ENCODE measurements at places on chromosomes 4 and X. TPM values are rescaled to one million over a fixed set of nuclear protein-coding genes. Genes with fewer than 3 reads are reported as not detected.

GRCh38 chr4:7052923-7053715 lies 9.9 kb downstream of the TADA2B start:
- peaks cover 23% of the 10 kb centered on the region for H3K4me1 ChIP-seq
- H3K27me3 ChIP-seq: no peaks in the 10 kb centered on the region
- no peak overlapping the region for H3K4me3 ChIP-seq

The ZCCHC18 gene
- total RNA-seq: 5.5 TPM

DNA sequence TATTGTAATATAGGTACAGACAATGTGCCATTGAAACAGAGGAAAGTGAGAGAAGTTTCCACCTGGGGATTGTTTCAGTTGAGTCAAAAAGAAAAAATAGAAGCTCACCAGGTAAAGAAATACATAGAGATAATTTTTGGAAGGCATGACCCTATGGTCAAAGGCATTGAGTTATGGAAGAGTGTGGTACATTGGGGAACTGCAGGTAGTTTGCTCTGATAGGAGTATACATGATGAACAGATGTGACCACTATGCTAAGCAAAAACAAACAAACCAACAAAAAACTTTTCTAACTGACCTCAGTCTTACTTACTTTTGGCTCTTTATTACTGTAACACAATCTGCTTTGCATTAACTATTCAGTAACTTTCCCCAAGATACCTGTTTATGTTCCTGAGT lies 85.9 kb downstream of the UGT8 start:
- no peak overlapping the region for H3K27ac ChIP-seq
- H3K36me3 ChIP-seq: no peaks in the 10 kb centered on the region
- no peak overlapping the region for H3K4me3 ChIP-seq

The USP38 gene
- 22.7 TPM for total RNA-seq

The PDZD4 gene
- total RNA-seq: 0.38 TPM

DNA sequence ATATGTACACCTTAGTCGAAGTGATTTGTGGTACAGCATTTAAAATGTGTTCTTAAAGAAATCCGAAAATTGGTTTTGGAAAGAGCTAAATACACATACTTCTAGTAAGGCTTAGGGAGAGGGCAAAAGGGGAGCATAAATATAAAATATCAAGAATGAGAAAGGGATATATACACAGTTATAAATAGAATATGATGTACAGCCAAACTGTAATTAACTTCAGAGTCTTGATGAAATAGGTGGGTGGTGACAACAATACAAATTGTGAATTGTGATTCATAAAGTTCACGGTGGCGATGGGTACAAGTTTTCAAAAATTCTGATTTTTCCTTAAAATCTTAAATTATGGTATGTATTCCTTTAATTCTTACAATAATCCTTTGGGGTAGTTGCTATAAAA lies 62.2 kb downstream of the KDM6A start:
- H3K27ac ChIP-seq: no peak overlapping the region
- no peaks in the 10 kb centered on the region for H3K27me3 ChIP-seq
- H3K36me3 ChIP-seq: peaks cover 14% of the 10 kb centered on the region
- DNase-seq: no peak
- H3K4me1 ChIP-seq: peaks cover 45% of the 10 kb centered on the region

GRCh38 chrX:124407226-124407625 lies 60.9 kb downstream of the SH2D1A start:
- no peaks in the 10 kb centered on the region for H3K27me3 ChIP-seq
- H3K4me1 ChIP-seq: peaks cover 10% of the 10 kb centered on the region
- no peak for DNase-seq
- H3K36me3 ChIP-seq: no peaks in the 10 kb centered on the region

DNA sequence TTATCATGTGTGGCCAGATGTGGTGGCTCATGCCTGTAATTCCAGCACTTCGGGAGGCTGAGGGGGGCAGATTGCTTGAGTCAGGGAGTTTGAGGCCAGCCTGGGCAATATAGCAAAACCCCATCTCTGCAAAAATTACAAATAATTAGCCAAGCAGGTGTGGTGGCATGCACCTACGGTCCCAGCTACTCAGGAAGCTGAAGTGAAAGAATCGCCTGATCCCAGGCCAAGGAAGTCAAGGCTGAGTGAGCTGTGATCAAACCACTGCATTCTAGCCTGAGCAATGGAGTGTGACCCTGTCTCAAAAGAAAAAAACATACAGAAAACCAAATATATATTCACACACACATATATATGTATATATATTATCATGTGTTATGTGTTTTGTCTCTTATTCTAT lies 15.0 kb downstream of the APELA start:
- DNase-seq: no peak
- H3K4me3 ChIP-seq: no peak overlapping the region
- H3K27ac ChIP-seq: no peak overlapping the region

- H3K4me1 ChIP-seq: peaks cover 9% of the 10 kb centered on the region
- no peaks in the 10 kb centered on the region for H3K27me3 ChIP-seq
- H3K36me3 ChIP-seq: no peaks in the 10 kb centered on the region
Observed at GRCh38 chrX:112818114-112819007, 22.3 kb downstream of the AMOT start.

- DNase-seq: no peak
- peaks cover 42% of the 10 kb centered on the region for H3K4me1 ChIP-seq
- no peaks in the 10 kb centered on the region for H3K27me3 ChIP-seq
Observed at GRCh38 chr4:73259571-73260090, 1.0 kb upstream of the ANKRD17 start.

- H3K27ac ChIP-seq: peak overlapping the region; percentile 76
- peaks cover 64% of the 10 kb centered on the region for H3K4me1 ChIP-seq
- H3K4me3 ChIP-seq: no peak overlapping the region
- peaks cover 21% of the 10 kb centered on the region for H3K36me3 ChIP-seq
Observed at GRCh38 chrX:136750364-136750763, 30.4 kb downstream of the ARHGEF6 start.

DNA sequence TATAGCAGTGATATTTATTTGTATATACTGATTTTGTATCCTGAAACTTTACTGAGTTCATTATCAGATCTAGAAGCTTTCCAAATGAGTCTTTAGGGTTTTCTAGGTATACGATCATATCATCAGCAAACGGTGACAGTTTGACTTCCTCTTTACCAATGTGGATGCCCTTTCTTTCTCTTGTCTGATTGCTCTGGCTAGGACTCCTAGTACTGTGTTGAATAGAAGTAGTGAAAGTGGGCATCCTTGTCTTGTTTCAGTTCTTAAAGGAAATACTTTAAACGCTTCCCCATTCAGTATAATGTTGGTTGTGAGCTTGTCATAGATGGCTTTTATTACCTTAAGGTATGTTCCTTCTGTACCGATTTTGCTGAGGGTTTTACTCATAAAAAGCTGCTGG lies 37.5 kb downstream of the CBR4 start:
- no peak overlapping the region for H3K4me3 ChIP-seq
- no peak overlapping the region for H3K27ac ChIP-seq

DNA sequence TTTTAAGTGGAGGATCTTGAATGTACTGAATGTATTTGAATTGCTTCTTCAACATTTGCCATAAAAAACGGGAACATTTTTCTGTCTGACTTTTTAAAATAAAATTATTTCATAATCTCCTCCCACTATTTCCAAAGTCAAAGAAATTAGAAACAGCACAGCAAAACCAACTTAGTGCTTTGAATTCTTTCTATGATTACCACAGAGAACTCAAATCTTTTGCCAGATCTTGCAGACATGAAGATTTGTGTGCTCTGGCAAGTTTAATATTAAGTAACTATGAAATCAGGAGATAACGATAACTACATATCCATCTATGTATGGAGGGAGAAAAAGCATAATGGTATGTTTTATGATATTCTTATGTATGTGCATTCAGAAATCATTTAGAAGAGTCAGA lies 982.2 kb downstream of the PCDH7 start:
- H3K36me3 ChIP-seq: no peaks in the 10 kb centered on the region
- no peak overlapping the region for H3K4me3 ChIP-seq
- DNase-seq: no peak
- H3K27me3 ChIP-seq: no peaks in the 10 kb centered on the region
- H3K27ac ChIP-seq: no peak overlapping the region

GRCh38 chrX:132277953-132278614 lies 58.8 kb upstream of the RAP2C start:
- DNase-seq: no peak
- H3K27me3 ChIP-seq: no peaks in the 10 kb centered on the region
- H3K4me3 ChIP-seq: no peak overlapping the region
- H3K36me3 ChIP-seq: no peaks in the 10 kb centered on the region

The NXT2 gene
- 13.4 TPM for total RNA-seq

Measured in activated naive CD8-positive, alpha-beta T cell treated with anti-CD3 and anti-CD28 coated beads for 36 hours (primary cell).